ENCODE measurements at places on chromosomes 7 and 10. TPM values are rescaled to one million over a fixed set of nuclear protein-coding genes. Genes with fewer than 3 reads are reported as not detected.

MBLAC1 gene
- total RNA-seq: 3.7 TPM

- DNase-seq: no peak
Measured at GRCh38 chr10:117601716-117602115, 59.2 kb downstream of the EMX2 start.

DNA sequence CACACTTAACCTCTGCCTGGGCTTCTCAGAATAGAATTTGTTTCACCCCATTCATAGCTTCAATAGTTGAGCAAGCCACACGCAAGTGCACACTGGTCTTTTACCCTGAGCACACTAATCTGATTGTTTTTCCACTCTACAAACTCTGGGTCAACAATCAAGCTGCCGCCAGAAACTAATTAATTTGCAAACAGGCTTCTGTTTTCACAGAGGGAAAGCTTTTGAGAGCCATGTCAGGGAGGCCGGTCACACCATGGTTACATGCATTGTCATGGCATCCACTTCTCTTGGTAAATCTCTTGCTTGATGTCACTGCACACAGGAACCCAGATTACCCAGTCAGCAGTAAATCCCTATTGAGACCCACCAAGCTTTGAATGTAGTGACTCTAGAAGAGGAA lies 154.2 kb downstream of the SEMA3A start:
- DNase-seq: no peak

DNA sequence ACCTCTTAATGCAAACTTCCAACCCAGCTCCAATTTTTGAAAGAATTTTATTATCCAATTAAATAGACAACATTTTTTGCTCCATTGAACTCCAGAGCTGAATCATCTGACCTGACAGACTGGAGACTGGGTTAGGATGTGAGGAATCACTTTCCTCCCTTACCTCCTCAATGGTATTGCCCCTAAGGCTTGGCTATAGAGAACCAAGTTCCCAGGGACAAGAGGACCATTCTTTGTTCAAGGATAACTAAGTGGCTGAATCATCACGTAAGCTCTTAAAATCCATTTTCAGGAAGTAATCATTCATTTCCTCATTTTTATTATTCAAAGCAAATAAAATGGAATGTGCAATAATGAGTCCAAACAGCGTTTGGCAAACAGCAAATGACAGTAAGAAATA lies 335.1 kb downstream of the GATA3 start:
- DNase-seq: no peak

- DNase-seq: peak; percentile 60
Measured at GRCh38 chr7:135980665-135981180, 3.6 kb upstream of the MTPN start.

DNA sequence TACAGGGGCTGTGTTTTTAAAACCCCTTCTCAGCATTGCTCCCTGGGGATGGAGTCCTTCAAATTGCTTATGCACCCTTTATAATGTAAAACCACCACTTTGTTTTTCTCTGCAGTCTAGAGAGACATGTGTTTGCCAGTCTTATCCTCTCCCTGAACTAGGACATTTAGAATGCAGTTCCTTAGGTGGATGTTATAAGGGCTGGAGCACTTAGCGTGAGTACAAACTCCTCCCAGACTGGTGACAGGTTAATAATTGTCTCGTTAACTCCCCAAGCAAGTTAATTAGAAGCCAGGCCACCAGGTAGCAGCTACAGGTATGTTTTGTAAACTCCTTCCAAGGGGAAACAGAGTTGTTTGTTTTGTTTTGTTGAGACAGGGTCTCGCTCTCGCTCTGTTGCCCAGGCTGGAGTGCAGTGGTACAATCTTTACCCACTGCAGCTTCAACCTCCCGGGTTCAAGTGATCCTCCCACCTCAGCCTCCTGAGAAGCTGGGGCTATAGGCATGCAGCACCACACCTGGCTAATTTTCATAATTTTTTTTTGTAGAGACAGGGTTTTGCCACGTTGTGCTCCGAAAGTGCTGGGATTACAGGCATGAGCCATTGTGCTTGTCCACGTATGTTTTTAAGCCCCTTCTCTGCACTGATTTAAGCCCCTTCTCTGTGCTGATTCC lies 100.2 kb downstream of the FAM107B start:
- no peak for DNase-seq

- DNase-seq: no peak
Measured at GRCh38 chr7:6157685-6158423, 114.6 kb downstream of the CYTH3 start.

- no peak for DNase-seq
Measured at GRCh38 chr10:35922876-35923600, 280.9 kb upstream of the FZD8 start.
